ENCODE measurements at places on chromosomes 5 and 9. TPM values are rescaled to one million over a fixed set of nuclear protein-coding genes. Genes with fewer than 3 reads are reported as not detected.
A peak's percentile ranks its signal among the peaks of the same experiment; 100 is the strongest.

Gene IL3
- total RNA-seq = 140 TPM

Gene SAXO1
- total RNA-seq = not detected

Gene PCDHGA10
- 0.34 TPM for total RNA-seq

Gene SH2D3C
- 25.1 TPM for total RNA-seq

Gene SH3PXD2B
- 0.11 TPM for total RNA-seq

Gene SNCB
- total RNA-seq = not detected

Gene KLF4
- 1.4 TPM for total RNA-seq

Gene C9orf153
- 0.41 TPM for total RNA-seq

Gene CEL
- total RNA-seq = 2.1 TPM

Gene SH3TC2
- total RNA-seq = not detected

Gene TAF11L10
- not detected for total RNA-seq

Gene CARD6
- 1.5 TPM for total RNA-seq

Gene PCDHA7
- total RNA-seq = not detected

DNA sequence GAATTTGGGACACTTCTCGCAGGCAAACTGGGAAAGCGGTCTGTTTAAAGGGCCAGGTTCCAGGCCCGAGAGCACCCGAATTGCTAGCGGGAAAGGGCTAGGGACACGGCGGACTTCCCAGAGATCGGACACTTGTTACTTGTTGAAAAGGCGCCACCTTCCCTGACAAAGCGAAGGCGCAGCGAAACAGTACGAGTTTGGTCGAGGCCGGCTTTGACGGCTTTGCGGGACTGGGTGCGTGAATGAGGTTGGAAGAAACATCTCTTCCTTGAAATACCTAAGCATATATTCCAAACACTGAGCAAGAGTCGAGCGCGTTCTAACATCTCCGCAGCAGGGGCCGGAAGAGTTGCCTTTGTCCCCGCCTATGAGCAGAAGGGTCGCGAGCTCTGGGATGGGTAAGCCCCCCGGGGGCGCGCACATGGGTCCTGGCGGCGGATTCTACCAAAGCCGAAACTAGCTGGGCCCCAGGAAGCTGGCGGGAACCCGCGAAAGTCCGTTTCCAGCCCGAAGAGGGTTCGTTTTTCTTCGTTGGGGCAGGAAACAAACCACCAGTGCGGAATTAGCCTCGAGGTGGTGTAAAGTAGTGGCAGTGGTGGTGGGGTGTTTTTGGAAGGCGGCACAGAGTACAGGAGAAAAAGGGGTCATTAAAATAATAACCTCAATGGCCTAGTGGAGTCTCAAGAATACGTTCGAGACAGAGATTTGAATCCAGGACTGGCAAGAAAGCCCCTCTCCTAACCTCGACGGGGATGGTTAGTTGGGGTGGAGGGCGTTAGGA lies 1.5 kb downstream of the GDNF start:
- no peaks in the 10 kb centered on the region for H3K36me3 ChIP-seq
- no peak for DNase-seq
- peaks cover 22% of the 10 kb centered on the region for H3K4me1 ChIP-seq

- DNase-seq = no peak
- H3K27me3 ChIP-seq = no peaks in the 10 kb centered on the region
- peaks cover 14% of the 10 kb centered on the region for H3K36me3 ChIP-seq
- no peak overlapping the region for H3K4me3 ChIP-seq
Measured at GRCh38 chr9:6944896-6945295, 187.1 kb downstream of the KDM4C start.

DNA sequence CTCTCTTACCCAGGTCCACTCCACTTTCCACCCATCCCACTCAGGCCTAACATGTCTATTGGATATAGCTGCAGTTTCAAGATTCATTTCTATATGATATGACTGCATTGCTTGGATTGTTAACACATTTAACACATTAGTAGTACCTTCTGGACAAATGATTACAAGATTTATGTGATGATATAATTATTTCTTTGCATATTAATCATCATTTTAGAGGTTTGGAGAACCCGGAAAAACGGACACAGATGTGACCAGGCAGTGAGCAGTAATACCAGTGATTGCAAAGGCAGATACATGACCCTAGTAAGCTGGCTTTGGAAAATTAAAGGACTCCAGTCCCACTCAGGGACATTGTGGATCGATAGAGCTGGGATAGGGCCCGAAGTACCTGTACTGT lies 103.8 kb downstream of the PRR16 start:
- H3K27me3 ChIP-seq = no peaks in the 10 kb centered on the region
- DNase-seq = no peak
- no peaks in the 10 kb centered on the region for H3K36me3 ChIP-seq
- H3K27ac ChIP-seq = no peak overlapping the region
- H3K4me1 ChIP-seq = no peaks in the 10 kb centered on the region
- H3K4me3 ChIP-seq = no peak overlapping the region

DNA sequence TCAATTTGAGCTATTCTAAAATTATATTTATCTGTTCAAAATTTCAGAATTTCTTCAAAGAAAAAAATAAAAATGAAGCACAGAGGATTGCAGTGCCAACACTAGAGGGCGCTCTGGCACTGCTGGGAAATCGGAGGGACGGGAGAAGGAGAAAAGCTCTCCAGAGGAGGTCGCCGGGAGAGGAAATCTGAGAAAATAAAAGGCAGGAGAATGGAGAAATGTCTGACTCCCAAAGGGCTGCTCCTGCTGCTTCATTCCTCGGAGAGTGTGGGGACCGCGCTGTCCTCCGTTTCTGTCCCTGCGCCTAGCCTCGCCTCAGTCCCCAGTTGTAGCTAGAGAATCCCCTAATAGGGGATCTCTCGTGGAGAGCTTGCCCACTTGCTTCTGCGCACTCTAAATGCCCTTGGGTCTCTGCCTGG lies 40.0 kb upstream of the ARSB start:
- peak; percentile 21 for DNase-seq
- no peak overlapping the region for H3K27ac ChIP-seq
- no peaks in the 10 kb centered on the region for H3K36me3 ChIP-seq
- H3K4me1 ChIP-seq = peaks cover 13% of the 10 kb centered on the region

GRCh38 chr5:142618130-142618523 lies 67.8 kb downstream of the FGF1 start:
- peaks cover 11% of the 10 kb centered on the region for H3K27me3 ChIP-seq
- H3K27ac ChIP-seq = no peak overlapping the region
- H3K4me1 ChIP-seq = peaks cover 10% of the 10 kb centered on the region
- DNase-seq = no peak
- no peaks in the 10 kb centered on the region for H3K36me3 ChIP-seq

- DNase-seq = no peak
- no peak overlapping the region for H3K4me3 ChIP-seq
- H3K36me3 ChIP-seq = peaks cover 6% of the 10 kb centered on the region
- no peak overlapping the region for H3K27ac ChIP-seq
- H3K4me1 ChIP-seq = peaks cover 4% of the 10 kb centered on the region
Measured at GRCh38 chr9:123138163-123138562, 104.7 kb downstream of the GPR21 start.

DNA sequence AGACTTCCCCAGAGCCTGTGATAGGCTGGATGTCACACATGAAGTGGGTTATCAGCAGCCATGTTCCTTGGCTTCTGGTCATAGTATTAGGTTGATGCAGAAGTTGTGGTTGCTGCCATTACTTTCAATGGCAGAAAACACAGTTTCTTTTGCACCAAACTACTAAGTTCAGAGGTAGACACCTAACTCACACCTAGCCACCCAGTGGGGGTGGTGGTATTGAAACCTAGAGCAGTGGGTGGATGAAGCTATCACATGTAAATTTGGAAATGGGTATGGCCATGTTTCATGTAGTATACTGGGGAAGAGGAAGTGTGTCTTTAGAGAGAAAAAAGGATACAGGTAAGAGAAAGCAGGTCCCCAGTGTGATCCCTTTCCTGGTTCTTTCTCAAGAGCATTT lies 347.9 kb upstream of the SEMA6A start:
- no peak overlapping the region for H3K4me3 ChIP-seq
- no peaks in the 10 kb centered on the region for H3K36me3 ChIP-seq
- no peak for DNase-seq
- no peaks in the 10 kb centered on the region for H3K4me1 ChIP-seq
- no peaks in the 10 kb centered on the region for H3K27me3 ChIP-seq
- H3K27ac ChIP-seq = no peak overlapping the region

- no peaks in the 10 kb centered on the region for H3K4me1 ChIP-seq
- no peak for DNase-seq
- no peak overlapping the region for H3K4me3 ChIP-seq
- no peaks in the 10 kb centered on the region for H3K36me3 ChIP-seq
- H3K27me3 ChIP-seq = no peaks in the 10 kb centered on the region
Measured at GRCh38 chr5:3734632-3735031, 139.0 kb downstream of the IRX1 start.

- H3K4me1 ChIP-seq = no peaks in the 10 kb centered on the region
- H3K4me3 ChIP-seq = no peak overlapping the region
- no peaks in the 10 kb centered on the region for H3K36me3 ChIP-seq
- no peak overlapping the region for H3K27ac ChIP-seq
Measured at GRCh38 chr5:31990081-31990650, 184.0 kb downstream of the GOLPH3 start.

DNA sequence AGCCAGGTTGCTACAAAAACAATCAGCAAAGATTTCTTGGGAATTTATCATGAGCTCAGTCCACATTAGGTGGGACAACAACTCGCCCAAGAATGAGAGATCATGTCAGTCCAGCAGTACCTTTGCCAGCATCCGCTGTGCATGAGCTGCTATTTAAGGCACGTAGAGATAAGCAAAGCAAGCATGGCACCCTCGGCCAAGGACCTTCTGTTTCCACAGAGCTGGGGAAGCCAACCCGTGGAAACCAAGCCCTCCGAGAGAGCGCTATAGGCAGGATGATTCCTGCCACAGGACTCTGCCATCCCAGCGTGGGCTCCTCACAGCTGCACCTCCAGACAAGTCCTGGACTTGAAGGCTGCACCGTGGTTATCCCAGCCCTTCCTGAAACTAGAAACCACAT lies 189.5 kb upstream of the PPP1R26 start:
- H3K27me3 ChIP-seq = peaks cover 3% of the 10 kb centered on the region
- no peak overlapping the region for H3K27ac ChIP-seq
- no peak overlapping the region for H3K4me3 ChIP-seq
- H3K4me1 ChIP-seq = peaks cover 3% of the 10 kb centered on the region
- no peaks in the 10 kb centered on the region for H3K36me3 ChIP-seq

GRCh38 chr5:135890867-135891266 lies 4.8 kb downstream of the IL9 start:
- peaks cover 52% of the 10 kb centered on the region for H3K27me3 ChIP-seq
- no peaks in the 10 kb centered on the region for H3K36me3 ChIP-seq
- H3K27ac ChIP-seq = no peak overlapping the region

- no peaks in the 10 kb centered on the region for H3K4me1 ChIP-seq
- no peaks in the 10 kb centered on the region for H3K27me3 ChIP-seq
- H3K36me3 ChIP-seq = no peaks in the 10 kb centered on the region
- no peak overlapping the region for H3K4me3 ChIP-seq
Measured at GRCh38 chr5:58648846-58649245, 66.0 kb downstream of the RAB3C start.

DNA sequence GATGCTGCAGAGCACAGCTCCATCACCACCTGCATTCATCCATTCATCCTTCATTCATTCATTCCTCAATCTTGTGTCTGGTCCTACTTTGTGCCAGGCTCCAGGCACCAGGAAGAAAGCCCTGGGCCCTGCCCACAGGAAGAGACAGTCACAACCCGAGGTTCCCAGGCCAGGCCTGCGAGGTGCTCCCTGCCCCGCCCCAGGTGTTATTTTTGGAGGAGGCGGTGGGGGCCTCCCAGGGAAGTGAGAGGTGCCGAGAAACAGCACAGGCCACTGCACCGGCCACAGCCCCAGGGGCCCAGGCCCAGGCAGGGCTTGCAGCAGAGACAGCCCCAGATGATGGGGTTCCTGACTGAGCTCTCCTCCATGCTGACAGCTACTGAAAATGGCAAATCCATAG lies 33.4 kb downstream of the VAV2 start:
- no peaks in the 10 kb centered on the region for H3K27me3 ChIP-seq
- H3K36me3 ChIP-seq = no peaks in the 10 kb centered on the region
- no peak overlapping the region for H3K4me3 ChIP-seq
- no peak for DNase-seq
- peaks cover 5% of the 10 kb centered on the region for H3K4me1 ChIP-seq

GRCh38 chr5:83567741-83568140 lies 96.2 kb downstream of the VCAN start:
- H3K27ac ChIP-seq = no peak overlapping the region
- no peak for DNase-seq
- peaks cover 18% of the 10 kb centered on the region for H3K27me3 ChIP-seq
- peaks cover 3% of the 10 kb centered on the region for H3K4me1 ChIP-seq
- H3K36me3 ChIP-seq = no peaks in the 10 kb centered on the region

DNA sequence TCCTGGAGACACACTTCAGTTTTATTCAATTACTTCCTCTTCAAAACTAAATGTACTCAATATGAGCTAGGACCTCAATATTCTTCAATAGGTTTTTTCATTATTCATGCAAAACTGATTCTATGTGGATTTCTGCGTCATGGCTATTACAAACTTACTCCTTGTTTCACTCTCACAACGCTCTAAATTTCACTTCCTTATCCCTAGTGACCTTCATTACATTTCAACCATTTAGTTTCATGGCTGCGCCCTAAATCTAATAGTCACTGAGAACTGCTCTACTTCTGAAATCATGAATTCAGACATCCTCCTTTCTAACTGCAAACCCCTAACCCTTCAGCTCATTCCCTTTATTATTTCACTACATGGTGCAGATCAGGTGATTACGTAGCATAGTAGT lies 93.9 kb downstream of the SLC25A46 start:
- no peak overlapping the region for H3K27ac ChIP-seq
- no peak for DNase-seq
- H3K27me3 ChIP-seq = no peaks in the 10 kb centered on the region
- H3K4me3 ChIP-seq = no peak overlapping the region
- H3K4me1 ChIP-seq = peaks cover 3% of the 10 kb centered on the region
- no peaks in the 10 kb centered on the region for H3K36me3 ChIP-seq

- peak overlapping the region; percentile 53 for H3K27ac ChIP-seq
- no peak overlapping the region for H3K4me3 ChIP-seq
- no peak for DNase-seq
- no peaks in the 10 kb centered on the region for H3K27me3 ChIP-seq
- H3K4me1 ChIP-seq = peaks cover 10% of the 10 kb centered on the region
Measured at GRCh38 chr9:110626101-110626829, 42.3 kb upstream of the MUSK start.

DNA sequence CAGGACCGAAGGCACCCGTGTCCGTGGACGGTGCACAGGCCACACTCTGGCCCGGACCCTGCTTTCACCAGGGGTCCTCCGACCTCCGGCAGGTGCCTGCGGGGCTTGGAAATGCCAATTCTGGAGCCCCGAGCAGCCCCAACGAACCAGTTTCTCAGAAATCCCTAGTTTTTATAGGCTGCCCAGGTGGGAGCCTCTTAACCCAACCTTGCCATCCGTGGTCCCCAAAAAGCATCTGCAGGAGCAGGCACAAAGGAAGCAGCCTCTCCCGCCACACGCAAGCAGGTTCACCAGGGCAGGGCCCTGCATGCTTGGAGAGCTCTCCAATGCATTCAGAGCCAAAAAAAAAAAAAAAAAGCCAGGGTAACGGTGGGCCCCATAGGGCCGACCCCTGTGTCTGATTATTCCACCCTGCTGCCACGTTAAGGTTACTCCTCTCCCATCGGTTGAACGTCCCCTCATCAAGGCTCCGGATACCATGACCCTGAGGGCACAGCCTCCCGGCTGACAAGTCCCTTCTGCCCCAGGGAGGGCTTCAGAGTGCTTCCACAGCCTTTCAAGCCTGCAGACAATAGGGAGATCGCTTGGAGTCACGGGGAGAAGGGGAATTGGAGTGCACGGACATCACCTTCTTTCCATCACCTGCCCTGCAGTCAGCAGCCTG lies 796 bp upstream of the TPRN start:
- no peak for DNase-seq
- peak overlapping the region; percentile 82 for H3K4me3 ChIP-seq
- no peaks in the 10 kb centered on the region for H3K27me3 ChIP-seq
- H3K4me1 ChIP-seq = peaks cover 21% of the 10 kb centered on the region
- H3K27ac ChIP-seq = peak overlapping the region; percentile 69

- no peak overlapping the region for H3K4me3 ChIP-seq
- H3K4me1 ChIP-seq = no peaks in the 10 kb centered on the region
- H3K36me3 ChIP-seq = peaks cover 4% of the 10 kb centered on the region
- H3K27me3 ChIP-seq = no peaks in the 10 kb centered on the region
- no peak overlapping the region for H3K27ac ChIP-seq
Measured at GRCh38 chr5:78858364-78858763, 126.7 kb downstream of the ARSB start.
